ENCODE measurements at places on chromosomes 3 and 15.

DNA sequence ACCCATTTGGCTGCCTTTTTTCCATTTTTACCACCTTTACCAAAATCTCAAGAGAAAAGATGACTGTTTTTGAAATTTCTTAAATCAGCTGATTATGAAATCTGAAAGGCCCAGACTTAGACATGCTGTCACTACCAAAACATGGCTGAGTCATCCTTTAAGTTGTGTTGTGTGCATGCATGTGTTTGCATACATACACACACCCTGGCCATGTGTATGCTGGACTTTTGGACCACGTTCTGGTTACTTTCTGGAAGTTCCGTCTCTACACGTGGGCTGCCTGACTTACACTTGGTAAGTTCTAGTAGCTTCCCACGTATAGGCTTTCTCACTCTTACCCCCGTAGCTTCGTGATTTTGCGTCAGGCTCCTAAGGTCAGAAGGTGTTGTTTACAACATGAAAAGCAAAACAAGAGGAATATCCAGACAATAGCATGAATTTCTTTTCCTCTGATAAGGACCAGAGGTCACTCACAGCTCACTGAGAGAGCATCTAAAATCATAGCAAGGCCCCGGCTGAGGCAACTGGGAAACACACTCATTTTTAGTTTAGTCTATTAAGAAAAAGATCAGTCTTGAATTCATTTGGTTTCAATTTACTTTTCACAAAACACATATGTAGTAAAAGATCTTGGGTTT, 62.4 kb downstream of the COL8A1 start:
- no peak for DNase-seq

DNA sequence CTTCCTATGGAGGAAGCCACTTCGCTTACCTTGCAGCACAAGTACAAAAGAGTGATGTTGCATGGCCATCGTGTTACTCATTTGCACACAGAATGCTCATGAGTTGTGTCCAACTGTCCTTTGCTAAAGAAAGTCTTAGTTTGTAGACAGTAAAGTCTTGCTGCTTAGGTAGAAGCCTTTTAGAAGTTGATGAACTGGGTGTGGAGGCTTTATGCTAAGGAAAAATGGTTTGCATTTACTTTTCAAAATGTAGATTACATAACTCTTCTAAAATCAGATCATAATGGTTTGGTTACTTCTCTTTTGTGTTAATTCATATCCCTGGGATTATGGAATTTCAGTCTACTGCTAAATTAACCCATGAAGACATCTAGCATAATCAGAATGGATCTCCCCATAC, 84.5 kb upstream of the FLNB start:
- no peak for DNase-seq

- no peak for DNase-seq
These were observed 16.4 kb downstream of the CHST13 start for GRCh38 chr3:126540342-126540849.

GRCh38 chr3:132841621-132842020, 119.4 kb upstream of the NPHP3 start:
- DNase-seq: no peak

- no peak for DNase-seq
These were observed 79.4 kb downstream of the HES1 start for GRCh38 chr3:194215392-194215791.

DNA sequence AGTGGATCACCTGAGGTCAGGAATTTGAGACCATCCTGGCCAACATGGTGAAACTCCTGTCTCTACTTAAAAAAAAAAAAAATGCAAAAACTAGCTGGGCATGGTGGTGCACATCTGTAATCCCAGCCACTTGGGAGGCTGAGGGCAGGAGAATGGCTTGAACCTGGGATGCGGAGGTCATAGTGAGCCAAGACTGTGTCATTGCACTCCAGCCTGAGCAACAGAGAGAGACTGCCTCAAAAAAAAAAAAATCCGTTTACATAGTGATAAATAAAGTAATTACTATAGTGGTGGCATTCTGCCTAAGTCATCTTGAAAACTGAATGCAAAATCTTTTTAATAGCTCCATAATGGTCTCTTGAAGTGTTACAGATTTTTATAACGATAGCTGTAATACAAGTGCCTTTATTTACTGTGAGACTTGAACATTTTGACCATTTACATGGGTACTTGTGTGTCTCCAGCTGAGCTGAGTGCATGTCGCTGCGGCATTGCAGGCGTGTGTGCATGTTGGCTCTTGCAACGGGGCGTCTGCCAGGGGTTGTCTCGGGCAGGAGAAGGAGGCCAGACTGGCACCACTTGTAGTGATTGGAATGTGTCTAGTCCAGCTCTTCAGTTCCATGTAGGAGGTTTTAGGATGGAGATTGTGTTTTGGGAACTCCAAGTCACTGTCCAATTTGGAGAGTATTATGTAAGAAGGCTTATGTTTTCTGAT, 111.9 kb downstream of the IGF1R start:
- DNase-seq: no peak

GRCh38 chr15:39539973-39540558, 40.8 kb upstream of the THBS1 start:
- DNase-seq: no peak

DNA sequence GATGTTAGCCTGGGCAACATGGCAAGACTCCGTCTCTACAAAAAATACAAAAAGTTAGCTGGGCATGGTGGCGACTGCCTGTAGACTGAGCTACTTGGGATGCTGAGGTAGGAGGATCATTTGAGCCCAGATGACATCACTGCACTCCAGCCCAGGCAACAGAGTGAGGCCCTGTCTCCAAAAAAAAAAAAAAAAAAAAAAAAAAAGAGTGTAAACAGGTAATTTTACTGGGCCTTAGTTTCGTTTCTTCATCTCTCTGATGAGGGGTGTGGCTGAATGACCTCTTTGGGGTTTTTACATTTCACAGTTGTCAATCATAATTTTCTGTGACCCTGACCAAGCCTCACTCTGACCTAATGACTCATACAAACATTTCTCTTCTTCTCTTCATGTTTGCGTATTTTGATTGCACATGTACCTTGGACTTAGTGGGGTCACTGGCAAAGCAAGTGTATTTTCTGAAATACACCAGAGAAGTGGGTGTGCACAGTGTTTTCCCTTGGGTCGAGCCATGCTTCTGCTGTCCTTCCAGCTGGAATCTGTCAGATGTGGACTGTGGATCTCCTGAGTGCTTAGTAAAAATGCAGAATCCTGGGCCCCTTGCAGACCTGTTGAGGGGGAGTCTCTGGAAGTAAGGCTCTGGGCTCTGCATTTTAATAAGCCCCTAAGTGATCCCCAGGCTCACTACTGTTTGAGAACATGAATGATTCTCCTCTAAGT, 140.5 kb downstream of the FNDC3B start:
- DNase-seq: no peak

DNA sequence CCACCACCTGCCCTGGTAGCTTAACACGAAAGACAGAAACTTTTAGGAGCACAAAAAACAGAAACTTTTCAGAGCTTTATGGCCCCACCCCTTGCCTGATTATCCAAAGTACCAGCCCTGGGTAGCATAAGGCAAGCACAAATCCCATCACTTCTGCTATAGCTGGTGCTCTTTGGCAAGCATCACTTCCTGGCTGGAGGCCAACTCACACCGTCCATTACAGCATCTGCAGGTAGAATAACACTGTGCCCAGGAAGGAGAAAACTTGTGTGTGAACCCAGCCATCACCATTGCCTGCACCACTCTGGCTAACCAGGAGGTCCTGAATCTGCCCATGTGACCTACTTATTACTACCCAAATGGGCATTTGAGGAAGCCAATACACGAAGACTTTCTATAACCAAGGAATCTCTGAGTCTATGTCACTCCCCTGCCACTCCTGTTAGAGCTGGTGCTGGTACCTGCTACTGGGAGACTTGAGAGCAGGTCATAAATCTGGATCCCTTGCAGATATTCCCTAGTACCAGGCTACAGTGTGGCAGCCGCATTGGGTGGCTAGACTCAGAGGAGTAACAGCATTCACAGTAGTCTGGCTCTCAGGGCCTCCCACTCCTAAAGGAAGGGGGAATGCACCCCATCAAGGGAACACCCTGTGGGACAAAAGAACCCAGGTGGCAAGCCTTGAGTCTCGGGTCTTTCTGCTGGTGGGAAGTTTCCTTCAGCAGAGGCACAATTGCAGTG, 73.3 kb upstream of the AKAP13 start:
- DNase-seq: no peak

DNA sequence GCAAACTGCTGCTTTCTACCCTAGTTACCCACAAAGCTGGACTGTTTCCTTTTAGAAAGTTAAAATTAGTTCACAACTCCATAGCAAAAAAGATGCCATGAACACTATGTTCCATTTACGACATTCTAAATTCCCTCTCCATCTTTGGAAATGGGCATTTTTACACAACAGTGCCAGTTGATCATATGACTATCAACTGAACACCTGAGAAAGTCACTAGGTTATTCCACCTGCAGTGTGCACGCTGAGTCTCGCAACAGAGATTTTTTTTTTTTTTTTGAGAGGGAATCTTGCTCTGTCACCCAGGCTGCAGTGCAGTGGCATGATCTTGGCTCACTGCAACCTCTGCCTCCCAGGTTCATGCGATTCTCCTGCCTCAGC, 120.3 kb downstream of the SNRK start:
- no peak for DNase-seq

DNA sequence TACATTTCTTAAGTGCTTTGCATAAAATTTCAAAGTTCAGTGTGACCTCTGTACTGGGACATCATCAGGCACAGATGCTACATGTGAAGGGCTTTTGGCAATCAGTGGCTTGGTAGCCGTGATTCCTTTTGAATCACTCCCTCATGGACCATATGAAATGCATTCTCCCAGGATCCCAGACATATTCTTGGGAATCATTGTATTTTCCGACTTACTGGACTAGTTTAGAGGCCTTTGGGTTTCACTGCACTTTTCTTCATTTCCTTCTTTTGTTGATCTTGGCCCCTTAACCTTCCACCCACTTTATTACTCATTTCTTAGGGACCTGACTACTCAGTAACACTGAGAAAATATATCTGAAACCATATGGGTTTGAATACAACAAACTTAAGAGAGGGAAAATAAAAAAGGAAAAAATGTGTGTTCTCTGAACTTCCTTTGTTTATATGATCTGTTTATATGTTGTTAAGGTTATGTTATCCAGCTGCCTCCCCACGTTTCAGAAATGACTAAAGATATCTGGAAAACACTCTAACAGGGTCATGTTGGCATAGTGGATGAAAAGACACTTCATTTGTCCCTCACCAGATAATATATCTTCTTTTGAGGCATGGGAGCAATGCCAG, 35.1 kb downstream of the HMG20A start:
- DNase-seq: no peak

Measured in naive thymus-derived CD8-positive, alpha-beta T cell (primary cell).